CD4-positive, alpha-beta T cell treated with Interleukin-15 for 4 hours (primary cell): ENCODE measurements at places on chromosomes 6 and 20.

DNA sequence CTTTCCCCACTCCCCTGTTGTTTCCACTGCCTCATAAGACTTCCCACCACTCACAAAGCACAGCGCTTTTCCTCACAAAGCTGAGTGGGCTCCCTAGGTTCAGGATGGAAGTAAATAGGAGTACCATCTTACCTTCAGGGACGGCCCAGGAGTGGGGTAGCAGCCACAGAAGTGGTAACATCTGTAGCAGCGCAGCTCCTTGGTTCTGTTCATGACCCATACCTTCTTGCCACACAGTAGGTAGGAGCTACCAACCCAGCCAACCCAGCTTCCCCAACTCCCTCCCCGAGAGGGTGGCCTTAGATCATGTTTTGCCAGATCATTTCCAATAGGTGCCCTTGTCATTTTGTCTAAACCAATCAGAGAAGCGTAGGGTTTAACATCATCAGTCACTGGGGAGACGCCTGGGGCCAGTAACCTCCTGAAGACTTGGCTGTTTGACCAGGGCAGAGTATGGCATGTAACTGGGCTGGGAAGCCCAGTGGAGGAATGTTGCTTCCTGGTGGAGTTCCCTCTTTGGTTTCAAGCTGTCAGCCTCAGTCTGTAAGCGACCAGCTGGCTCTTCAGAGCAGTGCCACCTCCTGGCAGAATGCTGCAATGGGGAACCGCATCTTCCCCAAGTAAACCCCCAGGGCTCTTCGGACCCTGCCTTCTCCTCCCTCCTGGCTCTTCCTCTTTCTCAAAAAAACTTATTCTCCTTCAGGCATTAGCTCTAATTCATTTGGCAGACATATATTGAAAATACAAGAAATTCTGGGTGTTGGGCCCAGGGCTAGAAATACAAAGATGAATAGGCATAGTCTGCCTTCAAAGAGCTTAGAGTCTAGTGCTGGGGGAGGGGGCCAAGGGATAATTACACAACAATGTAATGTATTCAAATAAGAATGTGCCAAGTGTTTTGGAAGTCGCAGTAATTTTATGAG lies at the start of gene HLA-DMA:
Gene HLA-DMA (minus strand): TSS at position 281 of the 923 bp plus-strand sequence. CDS start 61 bp downstream, at position 220.
- DNase-seq = peak; percentile 90

GRCh38 chr20:62129731-62130531 lies 7.7 kb downstream of the LSM14B start:
- DNase-seq = no peak

DNA sequence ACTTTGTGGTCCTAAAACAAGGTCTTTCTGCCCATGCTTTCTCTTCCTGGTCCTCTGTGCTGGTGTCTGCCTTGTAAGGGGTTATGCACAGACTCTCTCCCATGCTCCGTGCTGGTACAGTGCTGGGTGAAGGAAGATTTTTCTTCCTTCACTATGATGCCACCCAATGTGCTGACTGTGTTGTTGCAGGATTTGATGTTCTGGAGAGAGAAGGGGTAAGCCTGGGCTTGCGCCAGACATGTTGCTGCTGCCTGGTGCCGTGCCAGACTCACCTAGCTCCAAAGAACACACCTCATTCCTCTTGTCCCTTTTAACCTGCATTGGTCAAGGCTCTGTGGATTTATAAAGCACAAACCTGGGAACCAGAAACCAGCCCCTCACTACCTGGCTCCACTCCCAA lies 28.4 kb upstream of the ARMH2 start:
- DNase-seq = no peak

- DNase-seq = no peak
Observed at GRCh38 chr20:16216914-16217230, 356.4 kb downstream of the KIF16B start.

GRCh38 chr6:89357390-89357789 lies 4.9 kb upstream of the UBE2J1 start:
- DNase-seq = peak; percentile 24

- DNase-seq = no peak
Observed at GRCh38 chr20:56606174-56606945, 22.7 kb upstream of the TFAP2C start.

DNA sequence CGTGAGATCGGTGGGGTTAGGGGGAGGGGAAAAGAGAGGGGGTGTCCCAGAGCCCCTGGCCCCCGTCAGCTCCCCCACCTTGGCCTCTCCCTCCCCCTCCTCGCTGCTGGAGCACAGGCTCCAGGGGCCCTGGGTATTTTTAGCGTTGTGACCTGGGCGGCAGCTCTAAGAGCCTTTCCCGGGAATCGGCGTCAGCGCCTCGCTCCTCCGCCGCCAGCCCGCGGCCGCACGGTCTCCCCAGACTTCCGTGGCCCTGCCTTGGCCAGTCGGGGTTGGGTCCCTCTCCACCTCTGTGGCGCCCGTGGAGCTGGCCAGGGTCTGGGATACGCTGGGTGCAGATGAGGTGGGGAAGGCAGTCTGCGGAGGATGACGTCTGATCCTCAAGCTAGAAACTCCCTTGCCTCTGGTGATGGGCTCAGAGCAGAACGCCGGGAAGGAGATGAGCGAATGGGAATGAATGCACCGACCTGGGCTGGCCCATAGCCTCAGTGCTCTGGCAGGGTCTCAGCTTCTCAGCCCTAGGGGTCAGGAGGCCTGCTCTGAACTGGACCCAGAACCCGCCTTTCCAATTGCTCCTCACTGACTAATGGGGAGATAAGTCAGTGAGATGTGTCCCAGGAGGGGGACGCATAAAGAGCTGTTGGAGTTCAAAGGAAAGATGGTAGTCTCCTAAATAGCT lies 883 bp upstream of the DBNDD2 start:
- no peak for DNase-seq

DNA sequence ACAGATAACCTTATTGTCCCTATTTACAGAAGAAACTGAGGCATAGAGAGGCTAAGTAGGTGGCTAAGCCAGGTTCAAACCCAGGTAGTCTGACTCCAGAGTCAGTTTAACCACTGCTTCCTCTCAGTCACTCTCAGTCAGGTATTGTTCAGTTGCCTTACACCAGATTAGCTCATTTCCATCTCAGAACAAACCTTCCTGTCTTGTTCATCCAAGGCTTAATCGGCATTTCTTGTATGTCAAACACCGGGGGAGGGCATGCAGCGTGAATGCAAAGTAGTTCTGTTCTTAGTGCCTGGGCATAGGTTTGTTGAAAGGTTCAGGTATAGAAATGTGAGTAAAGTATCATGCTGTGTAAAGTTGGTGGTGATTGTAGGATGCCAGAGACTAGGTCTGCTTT lies 51.7 kb downstream of the CTNNBL1 start:
- peak; percentile 31 for DNase-seq

- DNase-seq = no peak
Observed at GRCh38 chr20:51449498-51450220, 92.9 kb downstream of the NFATC2 start.

DNA sequence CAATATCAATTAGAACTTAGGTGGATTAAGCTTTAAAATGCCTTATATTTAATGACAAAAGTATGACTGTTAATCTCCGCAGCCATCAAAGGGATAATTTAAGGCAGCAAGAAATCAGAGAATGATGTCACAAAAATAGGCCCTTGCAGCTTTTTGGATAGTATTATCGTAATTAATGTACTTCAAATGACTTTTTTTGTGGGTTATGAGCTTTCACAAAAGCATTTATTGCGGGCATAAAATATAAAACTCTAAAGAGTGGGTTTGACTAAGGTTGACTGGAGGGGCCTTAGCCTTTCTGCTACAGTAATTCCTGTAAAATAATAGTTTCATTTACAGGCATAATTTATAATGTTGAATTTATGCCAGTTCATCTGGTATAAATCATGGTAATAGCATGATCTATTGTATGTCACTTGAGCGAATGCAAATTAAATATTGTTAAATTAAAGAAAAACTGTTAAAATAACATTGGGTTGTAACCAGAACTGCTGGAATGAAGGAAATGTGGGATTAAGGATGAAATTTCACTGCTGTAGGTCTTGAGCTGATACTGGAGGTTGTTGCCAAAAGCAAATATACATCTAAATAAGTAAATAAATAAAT lies 78.5 kb upstream of the ZFP64 start:
- DNase-seq = no peak

DNA sequence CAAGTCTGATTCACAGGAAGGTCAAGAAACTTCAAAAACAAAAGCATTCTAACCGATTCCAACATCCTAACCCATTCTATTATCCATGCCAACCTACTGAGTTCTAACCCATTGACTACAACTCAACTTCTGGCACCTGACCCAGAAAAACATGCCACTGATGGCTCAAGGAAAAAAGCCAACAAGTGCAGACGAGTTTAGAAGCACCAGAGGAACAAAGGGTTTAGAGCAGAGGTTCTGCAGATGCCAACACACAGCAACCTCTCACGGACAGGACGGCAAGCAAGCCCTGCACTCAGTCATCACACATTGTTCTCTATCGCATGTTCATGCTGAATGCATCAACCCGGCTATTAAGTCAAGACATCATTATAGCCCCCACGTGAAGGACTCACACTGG lies 25.2 kb upstream of the MC3R start:
- no peak for DNase-seq

DNA sequence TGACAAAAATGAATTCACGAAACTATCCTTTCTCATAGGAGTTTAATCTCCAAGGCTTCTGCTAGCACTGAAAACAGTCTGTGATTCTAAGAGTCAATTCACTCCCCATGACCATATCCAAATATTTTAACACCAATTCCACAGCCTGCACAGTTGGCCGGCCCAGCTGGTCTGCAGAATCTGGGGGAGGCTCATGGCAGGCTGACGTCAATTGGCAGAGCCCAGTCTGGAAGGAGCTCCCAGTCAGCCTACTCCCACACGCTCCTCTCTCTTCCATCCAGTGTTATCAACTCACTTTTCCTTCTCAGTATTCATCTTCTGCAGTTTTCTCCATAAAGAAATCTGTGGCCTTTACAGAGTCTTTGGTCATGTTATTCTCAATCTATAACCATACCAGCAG lies 111.0 kb downstream of the TBXT start:
- DNase-seq = no peak

DNA sequence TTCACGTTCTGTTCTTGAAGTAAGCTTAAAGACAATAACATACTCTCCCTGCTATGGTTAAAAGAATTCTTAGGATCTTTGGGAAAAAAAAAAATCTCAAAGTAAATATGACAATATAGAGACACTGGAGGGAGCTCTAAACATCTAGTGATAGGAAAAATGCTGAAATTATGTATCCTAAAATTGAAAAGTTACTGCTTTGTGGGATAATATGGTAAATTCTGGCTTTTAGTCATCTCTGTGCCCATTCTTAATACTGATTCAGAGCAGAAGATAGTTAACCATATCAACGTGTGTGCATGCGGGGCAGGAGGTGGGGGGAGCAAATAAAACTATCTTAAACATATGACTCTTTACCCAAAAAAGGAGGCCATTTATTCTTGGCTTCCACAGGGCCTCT lies 165.4 kb downstream of the GMPR start:
- no peak for DNase-seq

DNA sequence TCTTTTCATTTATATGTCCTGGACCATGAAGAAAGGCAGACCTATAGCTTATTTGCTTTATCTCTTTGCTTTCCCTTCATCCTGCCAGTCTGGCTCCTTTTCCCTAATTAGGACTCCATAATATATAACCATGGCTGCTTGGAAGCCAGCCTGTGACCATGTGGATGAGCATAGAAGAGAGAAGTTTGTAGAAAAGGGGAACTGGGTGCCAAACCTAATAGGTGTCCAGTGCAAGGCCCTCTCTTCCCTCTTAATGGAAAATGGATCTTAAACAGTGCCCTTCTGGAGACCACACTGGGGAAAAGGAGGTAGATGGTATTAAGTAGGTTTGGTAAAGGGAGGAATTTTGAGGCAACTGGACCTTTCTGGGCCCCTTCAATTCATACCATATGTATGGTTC lies 16.7 kb upstream of the OSTM1 start:
- no peak for DNase-seq

DNA sequence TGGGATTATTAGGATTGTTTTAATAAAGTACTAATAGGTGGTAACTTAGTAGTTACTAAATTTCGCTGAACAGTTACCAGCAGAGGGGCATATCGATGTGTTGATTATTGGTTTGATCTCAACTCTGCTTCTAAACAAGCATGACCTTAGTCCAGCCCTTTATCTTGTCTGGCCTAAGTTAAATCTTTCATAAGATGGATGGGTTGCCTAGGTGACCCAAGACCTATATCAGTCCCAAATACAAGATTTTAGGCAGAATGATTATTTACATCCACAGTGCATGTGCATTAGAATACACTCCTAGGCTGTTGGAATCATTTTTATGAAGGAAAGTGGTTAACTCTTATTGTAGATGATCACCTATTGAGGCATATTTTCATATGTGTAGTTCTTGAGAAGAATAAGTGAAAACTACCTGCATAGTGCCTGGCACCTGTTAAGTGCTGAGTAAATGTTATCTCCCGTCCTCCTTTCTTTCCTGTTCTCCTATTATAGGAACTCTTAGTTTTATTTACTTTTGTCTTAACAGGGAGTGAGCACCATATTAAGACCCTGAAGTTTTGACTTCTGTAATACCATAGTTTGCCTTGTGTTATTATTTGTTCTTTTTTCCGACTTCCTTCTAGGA lies 1.1 kb downstream of the HSF2 start:
- no peak for DNase-seq

- DNase-seq = no peak
Observed at GRCh38 chr20:2533118-2533517, 3.3 kb upstream of the TMC2 start.

GRCh38 chr20:57361517-57361916 lies 10.5 kb downstream of the RAE1 start:
- DNase-seq = no peak

DNA sequence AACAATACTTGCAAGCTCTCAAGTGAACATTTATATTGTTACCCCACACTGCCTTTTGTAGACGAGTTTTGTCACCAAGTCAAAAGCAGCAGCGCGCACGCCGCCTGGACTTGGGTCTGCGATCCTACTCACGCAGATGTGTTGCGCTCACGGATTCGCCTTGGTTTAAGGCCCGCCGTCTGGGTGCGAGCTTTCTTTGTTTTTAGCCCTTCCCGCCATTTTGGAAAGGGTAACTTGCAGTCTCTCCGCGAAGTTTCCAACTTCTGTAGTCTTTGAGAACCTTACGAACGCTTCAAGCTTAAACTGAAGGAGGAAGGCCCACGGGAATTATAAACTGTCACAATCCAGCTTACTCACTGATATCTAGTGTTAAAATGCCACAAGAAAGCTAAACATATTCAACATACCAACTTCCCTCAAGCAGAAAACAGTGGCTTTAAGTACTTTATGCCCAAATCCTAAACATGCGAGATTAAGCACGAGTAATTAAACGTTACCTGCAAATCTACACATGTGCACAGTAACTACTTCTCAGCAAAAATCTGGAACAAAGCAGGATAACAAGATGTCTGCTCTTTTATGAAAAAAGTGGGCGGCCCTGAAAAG lies 80.4 kb upstream of the BTN3A2 start:
- DNase-seq = peak; percentile 58

DNA sequence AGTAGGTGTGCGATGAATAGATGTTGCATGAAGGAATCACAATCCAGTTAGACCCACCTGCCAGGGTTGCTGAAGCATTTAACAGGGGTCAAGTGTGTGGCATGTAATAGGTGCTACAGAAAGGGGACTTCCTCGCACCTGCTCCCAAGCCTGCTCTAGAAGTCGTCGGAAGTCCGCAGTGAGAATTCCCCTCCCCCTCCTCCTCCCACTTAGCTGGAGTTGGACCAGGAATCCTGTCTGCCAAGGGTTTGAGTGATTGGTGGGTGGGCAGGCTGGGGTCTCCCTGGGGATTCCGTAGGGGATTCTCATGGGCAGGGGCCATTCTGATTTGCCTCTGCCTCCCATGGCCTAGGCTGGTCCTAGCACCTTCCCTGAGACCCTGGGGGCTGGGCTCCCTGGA lies 10.3 kb downstream of the SCRT2 start:
- no peak for DNase-seq
